ENCODE measurements at places on chromosomes 7 and 10.

- no peak for DNase-seq
Measured at GRCh38 chr7:142587578-142588191, 161.6 kb upstream of the PRSS1 start.

DNA sequence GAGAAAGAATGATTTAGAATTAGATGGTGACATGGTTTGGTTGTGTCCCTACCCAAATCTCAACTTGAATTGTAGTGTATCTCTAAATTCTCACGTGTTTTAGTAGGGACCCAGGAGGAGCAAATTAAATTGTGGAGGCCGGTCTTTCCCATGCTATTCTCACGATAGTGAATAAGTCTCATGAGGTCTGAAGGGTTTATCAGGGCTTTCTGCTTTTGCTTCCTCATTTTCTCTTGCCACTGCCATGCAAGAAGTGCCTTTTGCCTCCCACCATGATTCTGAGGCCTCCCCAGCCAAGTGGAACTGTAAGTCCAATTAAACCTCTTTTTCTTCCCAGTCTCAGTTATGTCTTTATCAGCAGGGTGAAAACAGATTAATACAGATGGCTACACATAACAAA, 167.4 kb upstream of the SVIL start:
- no peak for DNase-seq

- DNase-seq = no peak
Measured at GRCh38 chr10:78384049-78384431, 350.4 kb downstream of the RPS24 start.

- no peak for DNase-seq
Measured at GRCh38 chr10:125063256-125063925, 97.0 kb downstream of the CTBP2 start.

- DNase-seq = no peak
Measured at GRCh38 chr7:125391921-125392320, 462.3 kb upstream of the POT1 start.

GRCh38 chr7:122691569-122692235, 7.2 kb downstream of the RNF133 start:
- no peak for DNase-seq

DNA sequence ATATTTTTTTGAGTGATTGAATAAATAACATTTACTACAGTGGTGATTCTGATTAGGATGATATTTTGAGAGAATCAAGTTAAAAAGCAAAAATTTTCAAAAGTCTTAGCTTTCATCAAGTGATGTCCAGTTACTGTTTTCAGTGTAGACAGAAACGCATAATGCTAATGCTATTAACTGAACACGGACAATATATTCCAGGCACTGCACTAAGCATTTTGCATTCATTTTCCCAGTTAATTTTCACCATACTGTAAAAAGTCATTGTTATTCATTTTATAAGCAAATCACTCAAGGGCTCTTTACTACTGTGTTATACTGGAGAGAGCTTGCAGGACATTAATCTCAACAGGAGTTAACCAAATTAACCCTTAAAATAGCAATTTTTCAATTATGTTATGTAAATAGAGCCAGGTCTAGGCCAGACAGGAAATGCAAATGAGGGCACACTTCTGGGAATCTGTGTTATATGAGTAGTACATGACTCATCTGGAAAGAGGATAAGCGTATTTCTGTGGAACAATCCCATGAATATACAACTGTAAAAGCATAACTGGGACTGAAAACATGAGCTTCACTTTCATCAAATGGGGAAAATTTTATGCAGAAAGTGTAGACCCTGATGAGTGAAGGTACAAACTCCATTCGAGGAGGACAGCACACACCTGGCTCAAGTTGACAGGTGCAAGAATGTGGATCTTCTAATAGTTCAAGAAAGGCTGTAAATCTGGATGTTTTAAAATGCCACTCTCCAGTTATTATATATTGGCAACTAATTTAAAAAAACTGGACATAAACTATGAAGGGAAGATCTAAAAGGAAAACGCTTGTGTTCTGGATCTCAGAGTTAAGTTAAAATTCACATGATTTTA, 75.4 kb downstream of the ANK3 start:
- no peak for DNase-seq

GRCh38 chr7:3927446-3928110, 626.5 kb downstream of the SDK1 start:
- no peak for DNase-seq

DNA sequence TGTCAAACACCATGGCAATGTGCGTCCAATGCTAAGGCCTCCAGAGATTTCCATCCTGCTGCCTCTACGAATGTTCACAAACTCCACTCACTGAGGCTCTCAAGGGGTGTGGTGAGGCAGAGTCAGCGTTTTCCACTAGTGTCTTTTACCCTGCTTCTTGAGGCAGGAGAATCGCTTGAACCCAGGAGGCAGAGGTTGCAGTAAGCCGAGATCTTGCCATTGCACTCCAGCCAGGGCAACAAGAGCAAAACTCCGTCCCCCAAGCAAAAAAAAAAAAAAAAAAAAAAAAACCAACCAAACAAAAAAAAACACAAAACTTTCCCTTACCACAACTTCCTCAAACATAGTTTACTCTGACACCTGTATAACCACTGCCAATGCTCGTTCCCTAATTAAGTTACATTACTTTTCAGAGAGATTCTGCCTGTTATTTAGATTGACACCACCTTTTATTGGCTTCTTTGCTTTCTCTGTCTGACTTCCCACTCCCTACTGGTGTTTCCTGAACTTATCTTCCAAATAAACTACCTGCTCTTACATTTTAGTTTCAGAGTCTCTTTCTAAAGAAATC, 102.1 kb upstream of the ZNF746 start:
- no peak for DNase-seq

DNA sequence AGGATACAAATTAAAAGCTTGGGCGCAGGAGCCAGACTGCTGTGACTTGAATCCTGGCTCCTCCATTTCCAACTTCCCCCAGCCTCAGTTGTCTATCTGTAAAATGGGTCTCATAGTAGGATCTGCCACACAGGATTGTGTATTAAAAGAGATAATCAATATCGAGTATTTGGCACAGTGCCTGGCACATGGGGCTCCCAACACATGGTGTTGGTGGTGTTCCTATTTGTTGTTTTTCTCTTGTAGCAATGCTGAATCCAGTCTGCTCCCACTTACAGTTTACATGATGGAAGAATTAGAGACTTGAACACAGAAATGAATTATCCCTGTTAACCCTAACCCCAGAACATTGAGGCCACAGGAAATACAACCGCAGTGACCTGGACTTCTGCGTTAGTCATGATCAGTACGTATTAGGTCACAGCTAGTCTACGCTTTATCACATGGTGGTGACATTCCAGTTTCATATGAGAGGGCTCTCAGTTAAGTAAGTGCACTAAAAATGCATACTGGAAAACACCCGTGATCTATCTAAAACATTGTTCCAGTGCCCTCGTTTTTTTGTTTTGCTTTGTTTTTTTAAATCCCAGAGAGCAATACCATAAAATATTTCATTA, 169.5 kb upstream of the KLF14 start:
- no peak for DNase-seq

- DNase-seq = no peak
Measured at GRCh38 chr7:135217645-135218509, 6.6 kb upstream of the WDR91 start.

DNA sequence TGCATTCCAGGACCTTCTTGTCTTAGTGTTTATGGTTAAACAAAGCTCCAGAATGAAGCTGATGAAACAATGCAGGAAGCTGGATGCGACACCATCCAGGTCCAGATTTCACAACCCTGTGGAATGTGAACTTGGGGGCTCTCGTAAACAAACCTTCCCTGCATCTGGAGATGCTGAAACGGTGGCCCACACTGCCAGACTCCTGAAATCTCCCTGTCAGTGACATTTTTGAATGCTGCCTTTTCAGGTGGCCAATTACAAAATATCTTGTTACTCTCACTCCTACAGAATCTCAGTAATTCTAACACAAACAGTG, 18.8 kb downstream of the VIPR2 start:
- DNase-seq = no peak

All from esophagus squamous epithelium (tissue), 5 donors.